ENCODE measurements at places on chromosomes 5 and 9.

- no peak for DNase-seq
Measured at GRCh38 chr5:88518131-88519016, 249.7 kb upstream of the TMEM161B start.

GRCh38 chr5:172715421-172715780 is 55.6 kb downstream of the DUSP1 start:
- no peak for DNase-seq

DNA sequence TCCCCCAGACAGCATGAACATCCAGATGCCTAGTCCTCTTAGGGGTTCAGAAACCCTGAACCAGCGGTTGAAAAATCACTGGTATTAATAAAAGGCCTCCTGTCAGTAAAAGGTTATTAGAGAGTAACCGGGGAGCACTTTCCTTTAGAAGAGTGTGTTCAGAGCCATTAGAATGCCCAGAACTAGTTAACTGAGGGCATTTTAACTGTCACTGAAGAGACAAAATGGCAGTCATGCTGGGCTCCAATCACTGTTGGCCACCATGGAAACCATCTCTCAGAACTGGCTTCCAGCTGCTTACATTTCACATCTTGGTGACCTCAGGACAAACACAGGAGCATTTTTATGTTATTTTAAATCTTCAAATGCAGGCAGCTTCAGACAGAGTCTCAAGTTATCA is 36.2 kb upstream of the GDA start:
- DNase-seq: no peak

DNA sequence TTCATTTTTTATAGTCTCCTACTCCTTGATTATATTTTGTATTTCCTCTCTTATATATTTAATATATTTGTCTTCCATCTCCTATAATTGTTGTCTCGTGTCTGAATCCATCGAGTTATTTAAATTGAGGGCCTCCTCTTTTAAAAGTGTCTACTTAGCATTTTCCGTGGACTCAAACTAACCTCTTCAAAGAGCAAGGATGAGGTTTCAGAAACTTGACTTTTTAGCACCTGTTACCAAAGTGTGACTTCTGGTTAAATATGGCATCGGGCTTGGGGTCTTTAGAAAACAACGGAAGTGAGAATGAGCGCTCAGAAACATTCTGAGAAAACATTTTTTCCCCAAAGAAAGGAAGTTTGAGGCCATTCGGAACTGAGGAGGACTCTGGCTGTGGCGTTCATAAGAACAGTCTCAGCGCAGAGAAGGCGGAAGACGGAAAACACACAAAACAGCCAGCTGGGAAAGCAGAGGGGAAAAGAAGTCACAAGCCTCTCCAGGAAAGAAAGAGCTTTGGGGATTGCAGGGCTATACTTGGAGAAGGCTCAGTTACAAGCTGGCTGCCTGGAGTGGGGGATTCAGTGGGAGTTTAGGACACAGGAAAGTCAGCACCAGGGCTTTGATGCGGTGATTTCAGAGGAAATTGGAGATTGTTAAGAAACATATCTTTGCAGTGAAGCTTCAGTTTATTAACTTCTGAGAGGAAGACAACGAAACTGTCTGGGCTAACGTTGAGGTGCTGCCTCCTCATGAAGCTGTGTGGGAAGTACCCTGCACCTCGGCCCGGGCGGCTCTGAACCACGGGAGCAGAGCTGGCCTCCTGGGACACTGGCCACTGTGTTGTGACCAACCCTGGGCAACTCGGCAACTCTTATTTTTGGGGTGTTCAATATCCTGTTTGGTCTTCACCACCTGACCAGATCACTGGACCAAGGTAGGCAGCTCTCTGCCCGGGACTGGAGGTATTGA is 25.1 kb upstream of the IRX2 start:
- DNase-seq: no peak

GRCh38 chr5:151199581-151200185 is 24.2 kb downstream of the CCDC69 start:
- no peak for DNase-seq

DNA sequence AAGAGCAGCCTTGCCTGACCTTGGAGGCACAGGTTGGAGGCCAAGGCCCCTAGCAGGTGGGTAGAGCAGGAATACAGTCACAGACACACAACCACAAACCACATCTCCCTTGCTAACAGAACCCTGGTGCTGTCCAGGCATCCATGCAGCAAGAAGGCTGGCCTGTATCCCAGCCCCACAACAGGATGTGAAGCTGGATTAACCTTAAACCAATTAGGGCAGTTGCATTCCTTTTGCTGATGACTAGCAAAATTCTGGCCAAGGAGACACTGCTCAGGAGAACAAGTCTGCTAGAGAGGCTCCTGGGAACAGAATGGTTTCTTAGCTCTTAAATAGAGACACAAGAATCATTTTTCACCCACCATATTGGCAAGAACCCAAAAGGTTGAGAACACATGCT is 97.8 kb downstream of the C5orf15 start:
- DNase-seq: no peak

DNA sequence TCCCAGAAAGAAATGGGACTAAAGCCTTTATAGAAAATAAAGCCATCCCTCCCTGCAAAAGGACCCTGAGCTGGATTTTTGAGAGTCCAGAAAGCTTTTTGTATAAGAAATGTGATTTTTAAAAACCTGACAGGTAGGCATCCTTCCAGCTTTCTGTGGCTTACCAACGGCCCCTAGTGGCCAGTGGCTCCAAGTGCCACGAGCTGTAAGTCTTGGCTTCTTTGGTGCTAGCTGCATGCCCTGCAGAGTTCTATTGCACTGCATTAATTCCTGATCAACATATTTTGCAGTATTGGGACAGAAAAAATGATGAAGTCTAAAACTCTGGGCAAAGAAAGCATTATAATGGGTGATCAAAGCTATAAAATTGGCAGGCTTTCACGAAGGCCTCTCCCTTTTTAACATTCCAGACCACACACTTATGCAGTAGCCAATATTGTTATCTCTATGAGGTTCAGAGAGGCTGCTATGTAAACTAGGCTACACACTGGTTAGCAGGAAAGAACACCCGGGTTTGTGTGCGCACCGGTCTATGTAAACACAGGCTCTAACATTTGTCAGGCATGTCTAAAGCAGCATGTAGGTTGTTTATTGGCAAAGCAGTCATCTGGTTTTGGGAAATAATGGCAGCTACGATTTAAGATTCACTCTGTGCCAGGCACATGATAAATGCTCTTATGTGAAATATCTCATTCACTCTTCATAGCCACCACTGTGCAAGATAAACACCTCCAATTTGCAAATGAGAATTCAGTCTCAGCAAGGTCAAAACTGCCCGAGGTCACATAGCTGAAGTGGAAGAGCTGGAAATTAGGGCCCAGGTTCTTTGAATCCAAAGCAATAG is 55.2 kb downstream of the NMUR2 start:
- peak; percentile 30 for DNase-seq

DNA sequence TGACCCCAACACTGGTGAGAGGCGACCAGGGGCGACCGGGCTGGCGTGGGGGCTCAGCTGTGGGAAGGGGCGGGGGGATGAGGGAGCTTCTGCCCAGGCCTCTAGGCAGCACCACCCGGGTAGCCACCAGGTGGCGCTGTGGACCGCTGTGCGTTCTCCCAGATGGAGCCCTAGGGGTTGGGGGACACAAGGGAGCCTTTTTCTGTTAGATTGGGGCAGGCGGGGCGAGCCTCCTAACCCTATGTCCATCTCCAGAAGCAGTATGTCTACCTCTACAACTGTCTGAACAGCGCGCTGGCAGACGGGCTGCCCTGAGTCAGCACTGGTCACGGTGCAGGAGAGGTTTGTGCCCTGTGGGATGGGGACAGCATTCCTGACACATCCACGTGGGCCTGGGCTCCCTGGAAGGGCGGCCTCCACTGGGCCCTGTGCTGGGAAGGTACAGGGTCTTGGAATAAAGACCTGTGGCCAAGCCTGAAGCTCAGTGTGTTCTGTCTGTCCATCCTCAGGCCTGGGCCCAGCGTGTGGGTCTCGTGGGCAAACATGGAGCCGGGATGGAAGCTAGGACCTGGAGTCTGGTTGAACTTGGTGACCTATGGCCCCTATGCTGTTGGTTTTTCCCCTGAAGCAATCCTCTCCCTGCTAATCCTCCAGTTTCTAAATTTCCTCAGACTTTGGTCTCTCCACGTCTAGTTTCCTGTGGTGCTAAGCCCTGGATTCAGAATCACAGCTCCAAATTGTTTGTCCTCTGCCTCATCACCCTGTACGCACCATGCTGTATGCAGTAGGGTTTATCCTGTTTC is 23.1 kb upstream of the SPTLC1 start:
- peak; percentile 88 for DNase-seq

DNA sequence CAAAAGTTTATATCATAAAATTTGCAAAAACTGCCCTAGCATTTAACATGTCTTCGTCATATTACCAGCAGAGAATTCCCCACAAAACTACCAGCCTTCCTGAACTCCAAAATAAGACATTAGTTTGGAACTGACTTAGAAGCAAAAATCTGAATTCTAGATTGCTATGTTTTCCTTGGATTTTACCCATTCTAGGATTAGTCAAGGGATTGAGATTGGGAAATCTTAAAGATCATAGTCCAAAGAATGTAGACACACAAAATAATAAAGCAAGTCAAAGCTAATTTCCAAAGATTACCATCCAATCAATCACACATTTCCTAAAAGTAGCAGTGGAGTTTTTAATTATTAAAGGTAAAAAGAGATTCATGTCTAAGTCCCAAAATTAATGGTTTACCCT is 138.2 kb downstream of the NFIB start:
- no peak for DNase-seq

GRCh38 chr5:37283214-37283820 is 34.1 kb upstream of the CPLANE1 start:
- no peak for DNase-seq

DNA sequence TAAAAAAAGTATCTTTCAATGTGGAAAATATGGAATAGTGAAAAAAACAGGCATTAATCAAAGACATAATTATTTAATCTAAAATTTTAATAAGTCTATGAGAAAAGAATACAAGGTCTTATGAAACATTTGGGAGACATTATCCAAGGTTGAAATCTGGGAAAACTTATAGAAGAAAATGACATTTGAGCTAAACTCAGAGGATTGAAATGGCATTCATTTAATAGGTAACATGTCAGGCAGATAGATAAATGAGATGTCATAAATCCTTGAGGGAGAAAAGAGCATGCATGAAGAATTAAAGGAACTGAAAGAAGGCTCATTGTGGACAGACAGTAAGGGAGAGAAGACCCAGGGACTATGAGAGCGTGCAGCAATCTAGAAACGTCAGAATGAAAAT is 284.4 kb downstream of the PRR16 start:
- no peak for DNase-seq
